ENCODE measurements at places on chromosomes 1 and 21.

DNA sequence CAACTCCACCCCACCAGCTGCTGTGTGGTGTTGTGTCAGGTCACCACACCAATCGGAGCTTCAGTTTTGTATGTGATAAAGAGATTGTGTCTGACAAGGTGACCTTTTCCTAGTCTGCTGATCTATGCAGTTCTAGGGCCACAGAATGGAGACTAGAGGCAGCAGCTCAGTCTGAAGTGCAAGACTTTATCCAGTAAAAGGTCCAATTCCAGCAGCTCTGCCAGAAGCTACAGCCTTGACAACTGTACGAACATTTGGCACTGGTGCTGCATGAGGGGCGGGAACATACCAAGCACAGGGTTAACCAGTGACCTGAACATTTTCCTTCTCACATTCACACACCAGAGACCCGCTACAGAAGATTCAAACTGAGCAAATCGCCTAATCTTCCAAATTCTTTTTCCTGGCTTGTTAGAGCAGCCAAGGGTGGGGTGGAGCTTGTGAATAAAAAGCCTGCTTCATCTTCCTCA lies 9.3 kb downstream of the FMO1 start:
- DNase-seq = no peak

- peak; percentile 55 for DNase-seq
Observed at GRCh38 chr1:209249280-209249670, 334.2 kb upstream of the CAMK1G start.

DNA sequence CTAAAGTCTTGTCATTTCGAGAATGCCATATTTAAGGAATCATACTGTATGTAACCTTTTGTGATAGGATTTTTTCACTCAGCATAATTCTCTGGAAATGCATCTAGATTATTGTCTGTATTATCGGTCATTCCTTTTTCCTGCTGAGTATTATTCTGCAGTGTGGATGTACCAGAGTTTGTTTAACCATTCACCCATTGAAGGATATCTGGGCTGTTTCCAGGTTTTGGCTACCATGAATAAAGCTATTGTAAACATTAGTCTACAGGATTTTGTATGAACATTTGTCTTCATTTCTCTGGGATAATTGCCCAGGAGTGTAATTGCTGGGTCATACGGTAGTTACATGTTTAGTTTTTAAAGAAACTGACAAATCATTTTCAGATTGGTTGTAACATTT lies 61.8 kb downstream of the ATP1A1 start:
- DNase-seq = no peak

- DNase-seq = no peak
Observed at GRCh38 chr21:34511787-34512455, at the start of gene KCNE1. Gene KCNE1 (minus strand): TSS chr21:34512210. CDS start chr21:34449634, 62,576 bp downstream.

GRCh38 chr1:20947409-20947808 lies 160.3 kb upstream of the HP1BP3 start:
- no peak for DNase-seq

GRCh38 chr1:32200226-32201010 lies at the start of gene CCDC28B:
Gene CCDC28B (plus strand): TSS chr1:32200595. CDS start chr1:32201936, 1,341 bp downstream.
- peak; percentile 91 for DNase-seq

GRCh38 chr1:66690666-66691381 lies 61.4 kb upstream of the DYNLT5 start:
- no peak for DNase-seq

DNA sequence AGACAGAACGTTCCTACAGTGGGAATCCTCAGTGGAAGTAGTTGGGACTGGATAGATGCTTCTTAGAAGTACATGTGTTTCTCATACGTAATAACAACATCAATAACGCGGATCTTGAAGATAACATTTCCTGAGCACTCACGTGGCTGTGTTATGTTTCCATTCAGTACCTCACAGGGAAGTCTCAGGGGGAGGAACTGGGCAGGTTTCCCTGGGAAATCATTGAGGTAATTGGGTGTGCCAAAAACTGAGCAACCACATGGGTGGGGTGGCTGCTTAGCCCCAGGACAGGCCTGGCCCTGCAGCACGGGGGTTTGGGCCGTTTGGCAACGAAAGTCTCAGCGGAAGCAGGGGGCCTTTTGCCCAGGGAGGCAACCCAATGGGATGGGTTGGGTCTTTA lies 133.8 kb downstream of the ZSCAN20 start:
- no peak for DNase-seq

DNA sequence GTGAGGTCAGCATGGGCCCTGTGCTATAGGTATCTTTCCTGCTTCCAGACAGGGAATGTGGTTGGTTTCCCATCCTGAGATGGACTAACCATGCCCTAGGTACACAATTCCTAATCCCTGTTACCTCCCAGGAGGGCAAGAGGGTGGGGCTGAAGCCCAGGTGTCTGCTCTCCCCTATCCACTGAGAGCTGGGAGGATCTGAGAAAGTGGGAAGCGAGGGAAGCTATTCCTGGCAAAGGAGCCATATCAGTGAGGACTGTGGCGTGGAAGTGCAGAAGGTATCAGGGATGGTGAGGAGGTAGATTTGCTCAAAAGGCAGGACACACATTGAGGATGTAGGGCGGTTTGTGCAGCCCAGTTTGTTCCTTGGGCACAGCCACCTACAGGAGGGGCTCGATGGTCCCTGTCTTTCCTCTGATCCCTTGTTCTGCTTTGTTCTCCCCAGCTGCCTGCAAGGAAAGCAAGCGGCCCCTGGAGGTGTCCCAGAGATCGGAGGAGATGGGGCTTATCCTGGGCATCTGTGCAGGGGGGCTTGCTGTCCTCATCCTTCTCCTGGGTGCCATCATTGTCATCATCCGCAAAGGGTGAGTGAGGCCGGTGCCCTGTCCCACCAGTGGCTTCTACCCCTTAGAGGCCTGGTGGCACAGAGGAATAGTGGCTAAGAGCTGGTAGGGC lies 48.1 kb downstream of the PTPRU start:
- no peak for DNase-seq

- no peak for DNase-seq
Observed at GRCh38 chr21:40714536-40714935, 132.4 kb downstream of the DSCAM start.

All from kidney (tissue), 22 donors.